Suppressor macrophage (primary cell): ENCODE measurements at places on chromosomes 4 and X.

- no peak for DNase-seq
Observed at GRCh38 chrX:122238801-122239200, 945.3 kb upstream of the GRIA3 start.

- no peak for DNase-seq
Observed at GRCh38 chrX:112571388-112571787, 108.3 kb downstream of the LHFPL1 start.

- DNase-seq = no peak
Observed at GRCh38 chrX:22686138-22686541, 313.6 kb upstream of the DDX53 start.

- no peak for DNase-seq
Observed at GRCh38 chr4:1354136-1354982, 7.4 kb downstream of the UVSSA start.

GRCh38 chr4:20273793-20274192, 22.1 kb downstream of the SLIT2 start:
- DNase-seq = no peak
